Suprapubic skin (tissue), 4 donors: ENCODE measurements at places on chromosomes 3 and 15.

- no peak for DNase-seq
Measured at GRCh38 chr3:129855170-129855831, 38.2 kb downstream of the TMCC1 start.

- no peak for DNase-seq
Measured at GRCh38 chr3:191380001-191380400, 49.7 kb upstream of the UTS2B start.

DNA sequence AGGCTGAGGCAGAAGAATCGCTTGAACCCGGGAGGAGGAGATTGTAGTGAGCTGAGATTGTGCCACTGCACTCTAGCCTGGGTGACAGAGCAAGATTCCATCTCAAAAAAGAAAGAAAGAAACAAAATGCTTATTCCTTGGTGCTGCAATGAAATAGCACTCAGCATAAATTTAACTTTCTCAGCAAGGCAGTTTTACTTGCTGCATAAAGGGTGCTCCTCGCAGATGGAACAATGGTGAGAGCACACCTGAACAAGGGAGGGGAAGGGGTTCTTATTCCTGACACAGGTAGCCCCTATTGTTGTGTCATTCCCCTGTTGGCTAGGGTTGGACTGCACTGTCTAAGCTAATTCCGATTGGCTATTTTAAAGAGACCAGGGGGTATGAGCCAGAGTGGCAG is 17.1 kb downstream of the PAK2 start:
- DNase-seq: no peak

DNA sequence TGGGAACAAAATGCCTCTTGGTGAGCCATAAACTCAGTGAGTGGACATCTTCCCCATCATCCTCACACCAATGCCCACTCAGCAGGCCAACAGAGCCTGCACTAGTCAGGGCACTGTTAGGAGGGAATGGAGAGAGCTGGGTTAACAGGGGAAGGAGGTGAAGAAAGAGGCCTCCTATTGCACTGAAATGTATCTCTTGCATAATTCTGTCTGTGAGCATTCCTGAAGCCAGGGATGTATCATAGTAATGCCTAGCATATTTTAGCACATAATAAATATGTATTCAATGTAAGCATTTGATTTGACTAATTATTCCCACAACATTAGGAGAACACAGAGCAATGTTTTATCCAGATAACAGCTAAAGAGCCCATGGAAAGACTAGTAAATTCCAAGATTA is 81.2 kb downstream of the ANO10 start:
- DNase-seq: no peak

- DNase-seq: no peak
Measured at GRCh38 chr15:68433551-68433950, 1.6 kb upstream of the ITGA11 start.

DNA sequence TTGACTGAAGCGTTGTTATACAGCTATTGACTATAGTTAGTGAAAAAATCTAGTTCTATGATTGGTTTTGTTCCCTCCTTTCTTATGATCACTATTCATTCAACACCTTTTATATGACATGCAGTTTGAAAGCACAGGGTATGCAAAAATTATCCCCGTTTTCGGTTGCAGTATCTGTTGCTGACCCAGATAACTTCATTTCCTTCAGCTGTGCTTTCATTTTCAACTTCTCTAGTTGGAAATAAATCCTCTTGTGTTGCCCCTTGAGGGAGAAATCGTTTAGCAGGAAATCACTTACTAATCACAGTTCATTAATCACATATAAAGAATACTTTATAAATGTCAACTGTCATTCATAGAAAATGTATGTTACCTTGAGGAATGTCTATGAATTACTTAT is 55.1 kb downstream of the MBNL1 start:
- DNase-seq: no peak

DNA sequence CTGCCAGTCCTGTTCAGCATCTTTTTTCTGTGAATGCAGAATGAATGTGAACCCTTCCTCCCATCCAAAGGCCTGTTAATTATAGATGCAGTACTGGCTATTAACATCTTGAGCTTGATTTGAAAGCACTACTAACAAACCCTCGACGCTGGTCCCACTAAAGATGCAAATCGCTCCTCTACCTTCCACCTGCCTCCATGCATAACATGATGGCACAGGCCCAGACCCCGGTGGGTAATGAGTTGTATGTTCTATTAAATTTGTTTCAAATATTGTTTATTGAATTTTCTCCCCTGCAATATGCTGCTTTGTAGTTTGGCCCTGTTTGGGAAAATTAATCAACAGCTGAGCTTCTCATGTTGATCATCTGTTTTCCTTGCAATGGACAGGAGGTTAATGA is 69.3 kb downstream of the RAB11A start:
- no peak for DNase-seq

- no peak for DNase-seq
Measured at GRCh38 chr3:158368271-158368670, 202.7 kb upstream of the MLF1 start.

GRCh38 chr3:280681-281080 is 84.1 kb downstream of the CHL1 start:
- no peak for DNase-seq

- DNase-seq: no peak
Measured at GRCh38 chr3:45790596-45790995, 5.7 kb downstream of the SLC6A20 start.

DNA sequence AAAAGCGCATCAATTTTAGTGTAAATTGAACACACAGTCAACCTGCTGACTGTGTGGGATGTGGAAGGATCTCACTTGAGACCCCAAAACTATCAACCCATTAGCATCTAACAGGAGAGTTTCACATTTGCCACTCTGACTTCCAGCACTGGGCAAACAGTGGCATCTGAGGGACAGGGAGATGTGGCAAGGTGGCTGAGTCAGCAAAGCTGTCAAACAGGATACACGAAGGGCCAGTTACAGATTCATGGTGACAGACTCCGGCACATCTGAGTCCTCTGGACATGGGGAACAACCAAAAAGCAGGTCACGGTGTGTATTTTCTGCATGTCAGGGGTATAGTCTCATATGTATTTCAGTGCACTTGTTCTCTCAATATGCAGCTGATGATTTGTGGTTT is 573.4 kb upstream of the PPP2R3A start:
- DNase-seq: no peak

GRCh38 chr3:73669260-73669659 is 44.5 kb upstream of the PDZRN3 start:
- no peak for DNase-seq

- DNase-seq: no peak
Measured at GRCh38 chr15:95492388-95493070, 838.0 kb upstream of the NR2F2 start.

GRCh38 chr15:49313650-49314049 is 109.4 kb upstream of the FGF7 start:
- DNase-seq: no peak

- no peak for DNase-seq
Measured at GRCh38 chr15:55003965-55004873, 192.5 kb downstream of the RSL24D1 start.

DNA sequence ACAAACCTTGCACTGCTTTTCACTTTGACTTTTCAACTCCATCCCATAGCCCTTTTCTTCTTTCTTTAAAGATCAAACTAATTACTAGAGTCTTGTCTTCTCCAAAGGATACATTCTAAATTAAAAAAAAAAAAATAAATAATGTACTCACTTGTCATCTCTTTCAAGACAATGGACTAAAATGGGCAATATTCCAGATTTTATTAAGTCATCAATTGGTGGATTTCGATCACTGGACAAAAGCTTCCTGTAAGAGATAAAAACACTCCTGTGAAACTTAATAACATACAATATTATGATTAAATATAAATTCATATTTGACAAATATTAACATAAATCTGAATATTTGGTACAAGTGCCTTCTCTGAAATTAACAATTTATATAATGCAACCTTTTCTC is 34.1 kb downstream of the KPNA4 start:
- DNase-seq: no peak

DNA sequence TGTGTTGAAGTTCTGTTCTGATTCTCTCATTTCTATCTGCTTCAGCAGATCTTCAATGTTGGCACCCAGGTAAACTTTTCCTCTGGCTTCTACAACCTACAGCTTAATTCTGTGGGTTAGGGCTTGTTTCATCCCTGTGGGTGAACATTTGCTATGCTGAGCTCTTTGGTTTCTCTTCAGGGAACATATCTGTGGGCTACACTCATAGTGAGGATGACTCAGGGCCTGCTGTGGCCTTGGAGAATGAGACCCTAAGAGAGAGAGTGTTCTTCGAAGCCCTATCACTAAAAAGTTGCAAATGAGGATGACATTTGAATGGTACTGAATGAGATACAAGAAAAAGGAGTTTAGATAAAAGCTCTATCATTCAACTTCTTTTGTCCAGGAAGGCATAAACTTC is 346.2 kb upstream of the CBLB start:
- DNase-seq: no peak

- DNase-seq: no peak
Measured at GRCh38 chr15:91320101-91320500, 220.0 kb downstream of the SV2B start.

- DNase-seq: no peak
Measured at GRCh38 chr3:81788610-81789009, 27.2 kb upstream of the GBE1 start.

DNA sequence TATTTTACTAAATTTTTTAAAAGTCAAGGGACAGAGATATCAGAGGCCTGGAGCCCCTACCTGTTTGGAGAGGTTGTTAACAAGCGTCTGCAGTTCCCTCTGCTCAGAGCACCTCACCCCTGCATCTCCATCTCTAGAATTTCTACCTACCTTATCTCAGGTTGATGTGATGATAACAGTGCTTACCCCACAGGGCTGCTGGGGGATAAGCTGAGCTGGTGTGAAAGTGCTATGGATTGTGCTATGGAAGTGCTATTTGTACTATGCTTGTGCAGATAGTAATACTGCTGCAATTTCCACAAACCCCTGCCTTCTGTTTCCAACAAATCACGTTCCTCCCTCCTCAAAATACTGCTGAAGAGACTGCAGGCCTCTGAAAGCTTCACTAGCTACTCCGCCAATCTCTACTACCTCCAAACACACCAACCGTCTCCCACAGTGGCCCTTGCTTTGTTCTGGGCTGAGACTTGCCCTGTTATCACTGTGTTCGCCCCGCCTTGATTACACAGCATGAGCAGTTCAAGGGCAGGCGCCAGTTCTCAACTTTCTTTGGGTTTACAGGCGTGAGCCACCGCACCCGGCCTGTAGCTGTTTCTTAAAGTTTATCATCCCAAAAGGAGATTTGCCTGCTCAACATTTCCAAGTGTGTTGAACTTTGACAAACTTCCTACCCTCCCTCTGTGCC is 28.4 kb upstream of the PARL start:
- DNase-seq: no peak

DNA sequence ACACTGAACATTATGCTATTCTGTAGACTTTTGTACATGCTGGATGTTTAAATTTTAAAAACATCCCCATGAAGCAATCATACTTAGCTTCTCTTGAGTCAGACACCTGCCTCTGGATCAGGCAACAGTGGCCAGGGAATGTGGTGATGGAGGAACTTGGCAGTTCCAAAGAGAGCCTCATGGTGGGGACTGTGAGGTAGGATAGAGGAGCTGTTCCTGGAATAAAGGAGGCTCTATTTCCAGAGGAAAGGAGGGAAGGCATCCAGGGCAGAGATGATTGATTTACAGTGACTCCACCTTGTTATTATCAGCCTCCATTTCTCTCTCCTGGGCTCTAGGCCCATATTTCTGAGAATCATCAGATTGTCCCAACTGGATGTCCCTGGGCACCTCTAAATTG is 35.0 kb upstream of the ABHD17C start:
- DNase-seq: no peak

- DNase-seq: no peak
Measured at GRCh38 chr3:157317895-157318294, 118.8 kb upstream of the PTX3 start.

DNA sequence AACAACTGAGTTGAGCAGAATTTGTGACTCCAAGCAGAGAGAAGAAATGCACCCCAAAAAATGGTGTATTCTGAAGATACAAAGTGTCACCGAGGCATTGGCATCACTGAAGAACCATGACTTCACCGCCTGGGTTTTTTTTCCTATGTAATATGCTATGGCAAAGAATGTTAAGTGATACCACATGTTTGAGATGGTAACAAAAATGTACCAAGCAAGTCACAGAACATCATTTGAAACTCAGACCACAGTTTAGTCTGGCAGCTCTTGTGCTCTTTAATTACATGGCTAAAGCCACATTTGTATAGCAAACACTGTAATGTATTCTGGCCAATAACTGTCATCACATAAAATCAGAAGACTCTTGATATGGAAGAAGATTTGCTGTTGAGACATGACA is 323.5 kb downstream of the ULK4 start:
- DNase-seq: no peak

DNA sequence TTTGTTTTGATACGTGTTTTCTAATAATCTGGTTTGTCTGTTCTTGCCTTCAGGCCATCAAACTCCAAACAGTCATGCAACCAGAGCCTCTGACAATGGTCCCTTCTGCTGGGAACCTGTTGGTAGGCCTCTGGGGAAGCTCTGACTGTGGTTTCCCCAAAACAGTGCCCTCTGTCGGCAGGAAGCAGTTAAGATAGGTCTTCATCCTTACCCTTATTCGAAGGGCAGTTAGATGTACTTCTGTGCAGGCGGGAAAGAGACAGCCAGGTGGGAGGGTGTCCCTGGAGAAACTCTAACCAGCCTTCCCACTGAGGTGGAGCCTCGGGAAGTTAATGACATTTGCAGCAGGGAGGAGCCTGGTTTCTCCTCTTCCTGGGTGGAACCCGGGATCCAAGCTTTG is 81.6 kb upstream of the CHMP2B start:
- no peak for DNase-seq

GRCh38 chr3:144816323-144816722 is 844.7 kb downstream of the DIPK2A start:
- DNase-seq: no peak

- DNase-seq: no peak
Measured at GRCh38 chr15:31330836-31331235, 4.2 kb downstream of the KLF13 start.

- DNase-seq: no peak
Measured at GRCh38 chr3:58203541-58203940, 7.2 kb downstream of the DNASE1L3 start.

DNA sequence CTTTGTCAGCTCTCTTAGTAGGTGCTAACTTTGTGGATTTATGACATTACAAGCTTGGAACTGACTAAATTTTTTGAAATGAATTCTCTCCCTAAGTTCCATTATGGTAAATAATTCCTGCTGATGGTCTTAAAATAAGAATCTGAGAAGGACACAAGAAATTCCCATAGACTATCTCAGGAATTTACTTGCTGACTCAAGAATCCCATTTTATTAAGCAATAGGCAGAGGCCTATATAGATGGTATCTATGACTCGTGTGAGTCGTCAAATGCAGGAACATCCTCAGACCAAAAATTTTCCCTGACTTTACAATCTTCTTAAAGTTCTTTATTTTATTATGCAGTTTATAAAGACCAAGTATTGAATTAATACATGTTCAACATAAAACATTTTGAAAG is 30.7 kb upstream of the CBLB start:
- no peak for DNase-seq
